ENCODE measurements at places on chromosomes 11 and 22.
A peak's percentile ranks its signal among the peaks of the same experiment; 100 is the strongest.

DNA sequence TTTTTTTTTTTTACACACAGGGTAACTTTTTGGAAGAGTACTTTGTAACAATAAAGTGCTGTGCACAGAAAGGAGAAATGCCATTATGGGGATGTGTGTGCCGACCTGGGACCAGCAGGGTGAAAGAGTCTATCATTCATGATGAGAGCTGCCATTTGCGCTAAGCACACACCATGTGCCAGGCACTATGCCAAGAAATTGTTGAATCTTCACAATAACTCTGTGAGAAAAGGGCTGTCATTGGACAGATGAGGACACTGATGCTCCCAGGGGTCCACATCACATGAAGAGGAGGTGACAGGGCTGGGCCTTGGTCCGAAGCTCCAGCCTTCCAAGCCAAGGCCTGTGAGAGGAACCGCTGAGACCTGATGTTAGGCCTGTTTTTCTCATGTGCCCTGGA lies 5.6 kb downstream of the DUSP18 start:
- no peak for DNase-seq

GRCh38 chr11:102006835-102007566 lies 40.2 kb upstream of the CFAP300 start:
- no peak for DNase-seq

DNA sequence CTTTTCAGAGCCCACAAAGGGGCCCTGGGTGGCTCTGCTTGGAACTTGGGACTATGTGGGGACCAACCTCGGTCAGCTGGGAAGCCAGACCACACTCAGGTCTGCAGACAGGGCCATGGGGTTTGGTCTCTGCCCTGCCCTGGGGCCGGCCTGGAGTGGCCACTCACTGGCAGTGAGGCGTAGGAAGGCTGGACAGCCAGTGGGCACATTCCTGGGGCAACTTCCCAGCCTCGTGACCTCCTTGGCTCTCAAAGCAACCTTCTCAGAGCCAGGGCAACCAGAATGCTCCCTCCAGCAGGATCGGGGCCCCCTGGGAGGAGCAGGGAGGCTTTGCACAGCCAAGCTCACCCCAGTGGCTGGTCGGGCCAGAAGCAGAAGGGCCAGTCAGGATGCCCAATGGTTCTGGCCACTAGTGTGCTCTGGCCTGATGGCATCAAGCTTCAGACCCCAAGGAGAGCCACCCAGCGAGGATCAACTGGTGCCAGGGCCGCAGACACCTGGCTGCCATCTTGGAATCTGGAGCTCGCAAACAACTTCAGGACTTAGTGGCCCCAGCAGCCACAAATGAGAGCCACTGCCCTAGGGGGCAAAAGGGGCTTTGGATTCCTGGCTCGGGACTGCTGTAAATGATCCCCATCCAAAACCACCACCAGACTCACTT lies 87.1 kb downstream of the MYEOV start:
- DNase-seq, result peak; percentile 64

DNA sequence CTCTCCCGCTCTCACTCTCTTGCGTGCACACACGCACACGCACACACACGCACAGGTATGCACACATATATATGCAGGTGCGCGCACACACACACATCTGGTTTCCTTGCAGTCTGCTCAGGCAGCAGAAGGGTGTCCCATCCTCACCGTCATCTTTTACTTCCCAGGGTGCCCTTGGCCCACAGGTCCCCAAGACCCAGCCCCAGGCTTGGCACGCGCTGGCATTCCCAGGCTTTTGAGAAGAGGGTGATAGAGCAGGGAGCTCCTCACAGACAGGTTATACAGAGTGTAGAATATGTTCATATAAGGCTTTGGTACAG lies 52.0 kb upstream of the SPATA19 start:
- DNase-seq, result peak; percentile 59

- DNase-seq, result no peak
Measured at GRCh38 chr11:58061813-58062212, 31.1 kb downstream of the OR6Q1 start.

- DNase-seq, result no peak
Measured at GRCh38 chr11:117633976-117634755, 162.8 kb downstream of the DSCAML1 start.

GRCh38 chr11:87422566-87422965 lies 384.8 kb downstream of the TMEM135 start:
- no peak for DNase-seq

GRCh38 chr22:30224161-30224857 lies 22.2 kb downstream of the LIF start:
- DNase-seq, result no peak

DNA sequence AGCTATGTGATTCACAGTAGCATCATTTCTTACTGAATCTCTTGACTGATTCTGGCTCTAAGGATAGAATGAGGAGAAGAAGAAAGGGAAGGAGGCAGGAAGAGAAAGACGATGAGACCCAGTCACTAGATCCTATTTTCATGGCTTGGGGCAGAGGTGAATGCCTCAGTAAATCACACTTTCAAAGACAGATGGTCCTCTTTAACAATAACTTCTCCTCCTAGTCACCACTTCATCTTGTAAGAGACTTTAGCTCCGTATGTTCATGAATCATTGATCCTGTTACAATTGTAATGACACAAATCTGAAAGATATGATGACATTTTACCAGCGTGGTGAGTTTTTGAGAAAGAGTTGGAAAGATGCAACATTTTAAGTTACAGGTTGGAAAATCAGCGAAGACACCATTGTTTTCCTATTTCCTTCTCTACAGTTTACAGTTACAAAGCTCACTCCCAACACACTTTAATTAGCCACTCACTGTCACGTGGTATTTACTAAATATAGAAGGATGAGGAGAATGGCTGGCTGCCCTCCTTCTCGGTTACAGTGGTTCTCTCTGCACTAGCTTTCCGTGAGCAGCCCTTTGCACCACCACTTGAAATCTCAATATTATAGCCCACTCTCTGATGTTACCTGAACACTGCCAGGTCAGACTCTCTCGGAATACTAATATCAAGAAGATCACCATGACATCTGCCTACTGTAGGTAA lies 205.8 kb downstream of the CADM1 start:
- no peak for DNase-seq

DNA sequence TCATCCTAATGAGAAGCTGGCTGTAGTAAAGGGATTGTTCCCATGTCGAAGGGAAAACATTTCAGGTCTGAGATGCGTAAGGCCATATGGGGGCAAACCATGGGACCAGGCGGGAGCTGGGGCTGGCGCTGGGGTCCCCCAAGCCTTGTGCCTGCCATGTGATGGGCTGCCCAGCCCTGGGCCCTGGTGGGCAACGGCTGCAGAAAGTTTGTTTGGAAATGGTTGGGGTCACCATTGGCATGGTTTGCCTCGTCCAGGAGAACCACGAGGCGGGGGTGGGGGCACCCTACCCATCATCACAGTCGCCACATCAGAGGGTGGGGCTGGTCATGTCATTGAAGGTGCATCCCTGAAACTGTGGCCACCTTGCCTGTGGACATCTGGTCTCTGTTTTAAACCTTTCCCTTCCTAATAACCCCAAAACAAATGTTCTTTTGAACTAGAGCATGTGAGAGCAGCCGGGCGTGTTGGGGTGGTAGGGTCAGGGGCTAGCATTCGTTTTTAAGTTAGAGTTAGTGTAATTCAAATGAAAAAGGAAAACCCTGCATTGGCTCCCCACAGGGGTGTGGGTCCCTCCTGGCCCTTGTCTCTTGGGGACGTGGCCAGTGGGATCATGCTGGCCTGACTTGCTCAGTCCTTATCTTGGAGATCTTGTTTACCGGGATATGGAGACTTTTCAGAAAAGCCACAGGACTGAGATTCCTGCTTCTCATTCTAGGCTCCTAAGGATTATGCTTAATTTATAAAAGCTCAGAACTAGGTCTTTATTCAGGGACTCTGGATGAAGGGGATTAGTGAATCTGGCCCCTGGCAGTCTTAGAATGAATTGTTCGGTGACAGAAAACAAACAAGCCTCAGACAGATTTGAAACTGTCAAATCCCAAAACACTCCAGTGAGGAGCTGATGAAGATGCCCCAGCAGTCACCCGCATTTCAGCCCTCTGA lies 98.5 kb downstream of the CTTN start:
- no peak for DNase-seq

DNA sequence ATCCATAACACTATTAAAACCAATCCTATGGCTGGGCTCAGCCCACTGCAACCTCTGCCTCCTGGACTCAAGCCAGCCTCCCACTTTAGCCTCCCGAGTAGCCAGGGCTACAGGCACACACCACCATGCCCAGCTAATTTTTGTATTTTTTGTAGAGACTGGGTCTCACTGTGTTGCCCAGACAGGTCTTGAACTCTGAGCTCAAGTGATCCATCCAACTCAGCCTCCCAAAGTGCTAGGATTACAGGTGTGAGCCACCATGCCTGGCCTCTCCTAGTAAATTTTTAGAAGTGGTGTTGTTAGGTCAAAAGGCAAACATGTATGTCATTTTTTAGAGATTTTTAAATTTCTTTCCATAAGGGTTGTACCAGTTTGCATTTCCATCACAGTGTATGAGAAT lies 14.2 kb downstream of the F2 start:
- no peak for DNase-seq

All from coronary artery (tissue), 2 donors.